Inflammatory macrophage (primary cell): ENCODE measurements at places on chromosomes 16 and 17.

DNA sequence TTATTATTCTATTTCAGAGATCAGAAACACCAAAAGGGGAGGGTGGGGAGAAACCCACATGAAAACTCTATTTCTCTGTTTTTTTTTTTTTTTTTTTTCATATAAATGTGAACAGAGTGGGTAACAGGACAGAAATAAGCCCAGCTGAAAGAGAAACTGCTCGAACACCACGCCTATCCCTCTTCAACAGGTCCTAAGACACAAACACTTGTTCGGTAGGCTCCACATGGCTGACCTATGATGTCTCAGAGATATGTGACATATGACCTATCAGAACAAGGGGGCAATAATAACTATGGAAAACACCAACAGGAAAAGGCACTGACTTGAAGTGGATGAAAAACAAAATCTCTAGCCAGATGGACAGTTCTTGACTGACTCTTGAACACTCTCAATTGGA, 44.8 kb downstream of the PARN start:
- no peak for DNase-seq

DNA sequence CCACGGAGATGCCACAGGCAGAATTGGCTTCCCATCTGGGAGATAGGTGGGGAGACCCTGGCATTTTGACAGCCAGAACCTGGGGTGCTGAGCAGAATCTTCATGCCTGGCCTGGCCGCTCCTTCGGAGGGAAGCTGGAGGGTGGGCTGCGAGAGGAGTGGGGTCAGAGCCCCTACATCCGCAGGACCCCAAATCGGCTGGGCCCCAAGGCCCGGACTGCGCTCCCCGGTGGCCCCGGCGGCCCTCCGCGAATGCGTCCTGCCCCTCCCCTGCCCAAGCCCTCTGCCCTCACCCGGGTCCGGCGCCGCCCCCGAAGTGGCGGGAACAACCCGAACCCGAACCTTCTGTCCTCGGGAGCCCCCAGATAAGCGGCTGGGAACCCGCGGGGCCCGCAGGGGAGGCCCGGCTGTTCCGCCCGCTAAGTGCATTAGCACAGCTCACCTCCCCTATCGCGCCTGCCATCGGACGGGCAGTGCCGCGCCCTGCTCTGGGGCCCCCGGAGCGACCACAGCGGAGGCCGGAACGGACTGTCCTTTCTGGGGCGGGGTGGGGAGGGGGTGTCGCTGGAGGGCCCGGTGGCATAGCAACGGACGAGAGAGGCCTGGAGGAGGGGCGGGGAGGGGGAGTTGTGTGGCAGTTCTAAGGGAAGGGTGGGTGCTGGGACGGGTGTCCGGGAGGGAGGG, 850 bp upstream of the PNMT start:
- DNase-seq: no peak

- peak; percentile 56 for DNase-seq
Observed at GRCh38 chr16:85659805-85660511, 28.8 kb downstream of the GINS2 start.

DNA sequence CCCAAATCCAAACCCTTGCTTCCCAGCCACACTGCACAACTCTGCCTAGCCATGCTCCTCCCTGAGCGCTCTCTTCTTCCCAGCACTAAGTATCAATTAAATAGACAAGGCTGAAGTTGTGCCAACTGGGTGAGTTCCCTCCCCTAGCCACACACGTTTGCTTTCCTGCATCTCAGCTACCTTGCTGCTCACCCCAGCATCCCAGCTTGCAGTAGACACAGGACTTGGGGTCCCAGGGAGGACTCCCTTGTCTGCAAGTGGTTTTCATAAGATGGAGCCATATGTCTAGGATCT, 4.9 kb downstream of the CCDC182 start:
- DNase-seq: no peak

GRCh38 chr16:89693931-89694783, 7.3 kb downstream of the SPATA2L start:
- DNase-seq: no peak

DNA sequence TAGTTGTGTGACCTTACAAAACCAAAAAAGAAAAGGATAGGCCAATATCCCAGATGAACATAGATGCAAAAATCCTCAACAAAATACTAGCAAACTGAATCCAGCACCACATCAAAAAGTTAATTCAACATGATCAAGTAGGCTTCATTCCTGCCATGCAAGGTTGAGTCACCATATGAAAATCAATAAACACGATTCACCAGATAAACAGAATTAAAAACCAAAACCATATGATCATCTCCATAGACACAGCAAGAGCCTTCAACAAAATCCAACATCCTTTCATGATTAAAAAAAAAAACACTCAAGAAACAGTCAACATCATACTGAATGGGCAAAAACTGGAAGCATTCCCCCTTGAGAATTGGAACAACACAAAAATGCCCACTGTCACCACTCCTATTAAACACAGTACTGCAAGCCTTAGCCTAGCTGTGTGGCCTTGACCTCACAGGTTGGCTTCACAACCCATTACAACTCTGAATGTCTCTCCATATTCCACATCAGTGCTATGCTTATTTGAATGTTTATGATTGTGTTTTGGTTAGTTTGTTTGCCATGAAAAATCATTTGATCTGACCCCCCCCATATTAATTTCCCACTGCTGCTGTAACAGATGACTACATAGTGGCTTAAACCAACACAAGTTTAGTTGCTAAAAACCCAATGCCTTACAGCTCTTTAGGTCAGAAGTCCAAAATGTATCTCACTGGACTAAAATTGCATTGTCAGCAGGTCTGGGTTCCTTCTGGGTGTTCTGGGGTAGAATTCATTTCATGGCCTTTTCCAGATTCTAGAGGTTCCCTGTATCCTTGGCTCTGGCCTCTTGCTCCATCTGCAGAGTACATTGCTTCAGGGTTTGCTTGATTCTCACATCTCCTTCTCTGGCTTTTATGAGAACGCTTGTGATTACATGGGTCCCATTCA, 257.1 kb upstream of the DYNLRB2 start:
- DNase-seq: no peak

DNA sequence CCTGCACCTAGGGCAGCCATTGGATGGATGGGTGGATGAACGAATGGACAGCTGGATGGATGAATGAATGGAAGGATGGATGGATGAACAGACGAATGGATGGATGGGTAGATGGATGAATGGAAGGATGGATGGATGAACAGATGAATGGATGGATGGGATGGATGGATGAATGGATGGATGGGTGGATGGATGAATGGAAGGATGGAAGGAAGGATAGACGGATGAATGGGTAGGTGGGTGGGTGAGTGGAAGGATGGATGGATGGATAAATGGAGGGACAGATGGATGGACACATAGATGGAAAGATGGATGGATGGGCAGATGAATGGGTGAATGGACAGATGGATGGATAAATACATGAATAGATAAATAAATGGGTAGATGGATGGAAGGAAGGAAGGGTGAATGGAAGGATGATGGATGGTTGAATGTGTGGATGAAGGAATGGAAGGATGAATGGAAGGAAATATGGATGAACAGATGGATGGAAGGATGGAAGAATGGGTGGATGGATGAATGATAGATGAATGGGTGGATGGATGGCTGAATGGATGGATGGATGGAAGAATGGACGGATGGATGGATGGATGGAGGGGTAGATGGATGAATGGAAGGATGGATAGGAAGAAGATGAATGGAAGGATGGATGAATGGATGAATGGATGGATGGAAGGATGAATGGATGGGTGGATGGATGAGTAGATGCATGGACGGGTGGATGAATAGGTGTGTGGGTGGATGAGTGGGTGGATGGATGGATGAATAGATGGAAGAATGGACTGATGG, 15.4 kb downstream of the SRL start:
- no peak for DNase-seq

DNA sequence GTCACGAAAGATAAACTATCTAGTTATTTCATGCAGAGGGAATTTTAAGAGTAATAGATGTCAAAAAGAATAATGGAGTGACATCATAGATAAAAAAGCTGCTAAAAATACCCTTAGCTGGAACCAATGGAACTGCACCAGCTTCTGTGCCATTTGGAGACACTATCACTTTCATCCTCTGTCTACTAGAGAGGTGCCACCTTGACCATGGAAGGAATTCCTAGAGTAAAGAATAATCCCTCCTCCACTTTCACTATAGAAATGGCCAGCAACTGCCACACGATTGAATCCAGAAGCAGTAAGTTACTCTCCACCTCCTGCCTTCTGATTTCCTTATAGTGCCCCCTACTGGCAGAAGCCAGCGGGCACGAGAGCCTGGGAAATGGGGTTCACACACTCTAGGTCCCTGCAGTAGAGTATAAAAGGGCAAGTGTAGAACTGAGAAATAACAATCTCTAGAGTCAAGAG, 2.8 kb upstream of the ALDH3A2 start:
- DNase-seq: peak; percentile 74

DNA sequence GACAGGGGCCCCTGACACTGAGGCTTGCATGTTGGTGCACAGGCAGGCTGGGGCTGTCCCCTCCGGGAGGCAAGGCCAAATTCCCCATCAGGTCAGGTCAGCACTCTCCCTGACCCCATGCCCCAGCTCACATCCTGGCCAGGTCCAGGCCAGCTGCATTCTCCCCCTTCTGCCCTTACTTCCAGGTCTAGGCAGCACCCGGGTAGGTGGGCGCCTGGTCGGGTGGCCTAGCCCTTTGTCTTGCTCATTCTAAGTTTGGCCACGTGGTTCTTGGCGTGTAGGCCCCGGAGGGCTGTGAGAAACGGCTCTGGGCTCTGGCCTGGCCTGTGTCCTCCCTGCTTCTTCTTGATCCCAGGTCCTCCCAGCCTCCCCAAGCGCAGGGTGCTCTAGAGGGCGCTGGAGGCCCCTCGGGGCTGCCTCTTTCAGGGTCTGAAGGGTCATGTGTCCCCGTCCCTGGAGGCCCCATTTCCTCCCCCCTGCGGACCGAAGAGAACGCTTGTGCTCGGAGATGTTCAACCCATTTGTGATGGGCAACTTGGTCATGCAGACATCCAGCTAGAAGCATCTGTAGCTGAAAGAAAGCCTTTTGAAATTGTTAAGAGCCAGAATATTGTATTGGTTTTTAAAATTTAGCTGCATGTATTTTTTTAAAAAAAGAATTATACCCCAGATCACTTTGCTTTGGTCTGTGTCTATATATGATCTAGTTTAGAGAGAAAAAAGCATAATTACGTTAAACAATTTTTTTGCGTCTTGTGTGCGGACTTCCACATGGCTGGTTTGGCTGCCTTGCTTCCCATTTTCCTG, 6.7 kb downstream of the BAHCC1 start:
- DNase-seq: peak; percentile 33

DNA sequence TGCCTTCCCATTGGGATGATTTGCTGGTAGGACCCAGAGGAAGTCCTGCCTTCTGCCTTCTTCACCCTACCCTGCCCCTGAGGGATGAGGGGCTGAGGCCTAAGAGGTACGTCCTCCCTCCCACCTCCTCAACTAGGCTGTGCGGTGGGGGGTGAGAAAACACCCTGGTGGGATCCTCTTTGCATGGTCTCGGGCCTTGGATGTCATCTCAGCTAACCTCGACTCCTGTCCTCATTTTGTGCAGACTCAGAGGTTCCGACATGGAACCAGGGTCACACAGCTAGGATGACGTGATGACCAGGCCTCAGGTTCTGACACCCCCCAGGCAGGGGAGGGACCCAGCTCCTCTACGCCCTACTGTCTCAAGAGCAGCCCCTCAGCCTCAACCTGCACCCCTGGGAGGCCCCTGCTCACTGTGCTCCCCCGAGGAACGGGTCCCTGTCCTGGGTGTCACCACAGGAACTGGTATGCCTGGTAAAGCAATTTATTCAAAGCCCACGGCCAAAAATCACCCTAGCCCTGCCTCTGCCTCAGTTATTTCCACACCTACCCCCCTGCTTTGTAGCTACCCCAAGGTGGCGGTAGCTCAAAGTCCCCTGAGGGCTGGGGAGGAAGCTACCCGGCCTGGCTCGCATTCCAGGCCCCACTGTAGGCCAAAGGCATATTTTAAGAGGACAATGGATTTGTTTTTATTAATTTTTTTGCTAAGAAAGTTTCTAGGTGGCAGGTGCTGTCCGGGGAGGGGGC, 17.5 kb downstream of the UNC13D start:
- DNase-seq: no peak

GRCh38 chr16:531494-532125, 4.1 kb downstream of the CAPN15 start:
- DNase-seq: no peak

GRCh38 chr16:47461598-47462266, 601 bp downstream of the PHKB start:
- DNase-seq: peak; percentile 75

DNA sequence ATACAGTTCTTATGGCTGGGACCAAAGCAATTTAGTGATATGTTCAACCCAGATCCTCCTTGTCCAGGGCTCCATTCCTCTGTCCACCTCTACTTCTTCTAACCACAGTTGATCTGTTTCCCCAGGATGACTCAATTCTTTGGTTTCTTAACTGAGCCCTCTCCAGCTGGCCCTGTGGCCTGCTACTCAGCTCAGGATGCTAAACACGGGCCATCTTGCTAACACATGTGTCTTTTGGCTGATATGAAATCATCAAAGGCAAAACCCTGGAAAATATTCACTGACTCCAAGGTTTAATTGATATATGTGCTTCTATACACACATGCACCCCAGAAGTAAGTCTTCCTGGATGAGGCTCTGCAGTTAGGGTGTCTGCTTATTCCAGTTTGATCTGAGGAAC, 43.8 kb downstream of the SHISA6 start:
- DNase-seq: no peak

GRCh38 chr17:57832314-57833178, 17.3 kb downstream of the MRPS23 start:
- peak; percentile 78 for DNase-seq

- DNase-seq: no peak
Observed at GRCh38 chr17:61075988-61076387, 323.7 kb upstream of the TBX2 start.

GRCh38 chr17:64565563-64565962, 58.8 kb downstream of the CEP95 start:
- no peak for DNase-seq
